Activated CD8-positive, alpha-beta T cell treated with anti-CD3 and anti-CD28 coated beads, Interleukin-2, amount 10 ng/mL, durations not matched to agents 7 days and 5 days (primary cell): ENCODE measurements at places on chromosomes 5 and 9. TPM values are rescaled to one million over a fixed set of nuclear protein-coding genes. Genes with fewer than 3 reads are reported as not detected.
A peak's percentile ranks its signal among the peaks of the same experiment; 100 is the strongest.

GRCh38 chr5:116652903-116653302 lies 78.3 kb upstream of the SEMA6A start:
- no peaks in the 10 kb centered on the region for H3K4me1 ChIP-seq
- peaks cover 10% of the 10 kb centered on the region for H3K27me3 ChIP-seq
- H3K27ac ChIP-seq = no peak overlapping the region
- H3K36me3 ChIP-seq = no peaks in the 10 kb centered on the region
- DNase-seq = no peak

GRCh38 chr9:91333551-91333950 lies 28.2 kb downstream of the AUH start:
- H3K4me1 ChIP-seq = peaks cover 9% of the 10 kb centered on the region
- no peaks in the 10 kb centered on the region for H3K27me3 ChIP-seq
- no peak overlapping the region for H3K4me3 ChIP-seq
- DNase-seq = no peak

DNA sequence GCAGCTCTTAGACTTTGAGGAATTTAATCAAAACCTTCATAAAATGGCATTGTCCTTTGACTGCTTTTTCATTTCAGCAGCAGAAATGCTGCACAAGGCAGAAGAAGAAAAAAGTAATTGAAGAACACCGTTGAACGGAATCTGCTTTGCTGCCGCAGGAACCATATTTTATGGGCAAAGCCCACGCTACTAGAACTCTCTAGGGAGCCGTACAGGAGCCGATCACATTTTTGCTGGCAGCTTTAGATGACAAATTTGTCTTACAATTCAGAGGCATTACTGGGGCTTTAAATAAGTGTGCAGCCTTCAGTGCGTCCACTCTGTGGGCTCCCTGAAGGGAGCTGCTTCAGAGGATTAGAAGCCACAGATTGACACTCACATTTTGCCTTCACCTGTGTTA lies 5.4 kb downstream of the CFAP90 start:
- H3K27me3 ChIP-seq = peaks cover 44% of the 10 kb centered on the region
- peaks cover 3% of the 10 kb centered on the region for H3K4me1 ChIP-seq
- H3K27ac ChIP-seq = no peak overlapping the region
- no peaks in the 10 kb centered on the region for H3K36me3 ChIP-seq

- H3K27ac ChIP-seq = peak overlapping the region; percentile 79
- no peak for DNase-seq
- peaks cover 52% of the 10 kb centered on the region for H3K4me1 ChIP-seq
- H3K4me3 ChIP-seq = no peak overlapping the region
- H3K27me3 ChIP-seq = no peaks in the 10 kb centered on the region
These were observed 103.1 kb downstream of the SERINC5 start for GRCh38 chr5:80152778-80153177.

- DNase-seq = no peak
- peaks cover 18% of the 10 kb centered on the region for H3K36me3 ChIP-seq
These were observed 39.0 kb downstream of the DDX31 start for GRCh38 chr9:132630811-132631210.

DNA sequence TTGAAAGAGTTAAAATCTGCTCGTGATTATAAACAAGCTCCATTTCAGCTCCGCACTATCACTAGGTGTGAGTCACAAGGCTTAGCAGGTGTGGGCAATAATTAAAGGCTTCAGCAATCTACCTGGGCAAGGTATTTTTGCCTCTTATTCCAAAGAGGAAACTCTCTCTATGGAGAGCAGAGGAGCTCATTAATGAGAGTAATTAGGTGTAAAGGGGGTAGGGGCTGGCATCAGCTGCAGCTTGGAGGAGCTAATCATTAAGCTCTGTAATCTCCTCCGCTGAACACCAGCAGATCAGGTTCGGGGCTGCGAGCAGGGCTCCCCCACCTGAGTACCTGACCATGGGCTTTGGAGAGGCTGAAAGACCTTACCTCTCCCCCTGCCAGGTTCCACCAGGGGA lies 129.2 kb downstream of the CRB2 start:
- no peak overlapping the region for H3K27ac ChIP-seq
- H3K4me3 ChIP-seq = no peak overlapping the region
- DNase-seq = no peak
- H3K4me1 ChIP-seq = no peaks in the 10 kb centered on the region
- no peaks in the 10 kb centered on the region for H3K27me3 ChIP-seq
- H3K36me3 ChIP-seq = no peaks in the 10 kb centered on the region

DNA sequence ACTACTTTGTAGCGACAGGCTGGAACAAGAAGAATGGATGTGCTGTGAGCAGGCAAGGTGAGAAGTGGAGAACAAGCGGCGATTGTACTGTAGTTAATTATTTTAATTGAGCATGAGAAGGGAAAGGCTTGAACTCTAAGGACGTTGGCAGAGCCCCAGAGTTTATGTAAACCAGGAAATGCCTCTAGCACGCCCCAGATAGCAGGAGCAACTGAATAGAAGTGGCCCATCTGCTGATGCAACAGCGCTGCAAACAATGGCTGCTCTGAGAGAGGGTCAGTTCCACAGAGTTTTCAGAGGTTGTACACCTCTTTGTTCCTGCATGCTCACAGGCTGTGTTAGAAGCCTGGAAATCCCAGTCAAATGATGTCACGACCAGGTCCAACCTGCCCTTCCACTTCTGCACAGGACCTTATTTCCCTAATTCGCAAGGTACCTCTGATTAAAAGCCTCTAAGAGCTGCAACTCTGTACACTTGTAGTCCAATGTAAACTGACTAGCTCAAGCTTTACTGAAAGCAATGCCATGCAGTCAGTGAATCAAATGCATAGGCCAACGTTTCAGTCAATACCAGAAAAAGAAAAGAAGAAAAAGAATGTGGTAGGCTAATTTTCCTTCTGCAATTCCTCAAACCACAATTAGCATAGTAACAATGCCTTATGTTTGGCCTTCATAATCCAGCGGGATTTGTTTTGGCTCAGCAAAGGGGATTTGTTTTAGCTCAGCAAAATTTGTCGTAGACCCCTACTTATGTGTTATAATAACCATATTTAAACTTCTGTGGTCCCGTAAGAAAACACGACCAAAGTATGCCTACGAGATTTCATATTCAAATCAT lies 119.6 kb upstream of the RETREG1 start:
- H3K27ac ChIP-seq = no peak overlapping the region
- no peaks in the 10 kb centered on the region for H3K36me3 ChIP-seq
- no peak overlapping the region for H3K4me3 ChIP-seq
- DNase-seq = no peak
- H3K27me3 ChIP-seq = peaks cover 31% of the 10 kb centered on the region
- no peaks in the 10 kb centered on the region for H3K4me1 ChIP-seq

KIF12 gene
- total RNA-seq = not detected

BTNL3 gene
- not detected for total RNA-seq

TLR4 gene
- 0.16 TPM for total RNA-seq

ASPN gene
- not detected for total RNA-seq

CCDC192 gene
- total RNA-seq = not detected

TRIM36 gene
- 0.13 TPM for total RNA-seq
